ENCODE measurements at places on chromosomes 2 and 18.
A peak's percentile ranks its signal among the peaks of the same experiment; 100 is the strongest.

- DNase-seq, result no peak
Observed at GRCh38 chr2:189553504-189554088, 27.0 kb downstream of the SLC40A1 start.

GRCh38 chr2:161131804-161132203 lies 28.4 kb upstream of the TANK start:
- no peak for DNase-seq

GRCh38 chr2:165627470-165627869 lies 158.0 kb downstream of the CSRNP3 start:
- DNase-seq, result peak; percentile 46

- DNase-seq, result no peak
Observed at GRCh38 chr2:199468561-199469513, 11.1 kb upstream of the SATB2 start.

- peak; percentile 53 for DNase-seq
Observed at GRCh38 chr18:11366410-11366809, 217.0 kb upstream of the PIEZO2 start.

GRCh38 chr2:101160454-101160853 lies 9.3 kb upstream of the TBC1D8 start:
- peak; percentile 76 for DNase-seq

- no peak for DNase-seq
Observed at GRCh38 chr2:45138904-45139303, 129.7 kb upstream of the SIX2 start.

DNA sequence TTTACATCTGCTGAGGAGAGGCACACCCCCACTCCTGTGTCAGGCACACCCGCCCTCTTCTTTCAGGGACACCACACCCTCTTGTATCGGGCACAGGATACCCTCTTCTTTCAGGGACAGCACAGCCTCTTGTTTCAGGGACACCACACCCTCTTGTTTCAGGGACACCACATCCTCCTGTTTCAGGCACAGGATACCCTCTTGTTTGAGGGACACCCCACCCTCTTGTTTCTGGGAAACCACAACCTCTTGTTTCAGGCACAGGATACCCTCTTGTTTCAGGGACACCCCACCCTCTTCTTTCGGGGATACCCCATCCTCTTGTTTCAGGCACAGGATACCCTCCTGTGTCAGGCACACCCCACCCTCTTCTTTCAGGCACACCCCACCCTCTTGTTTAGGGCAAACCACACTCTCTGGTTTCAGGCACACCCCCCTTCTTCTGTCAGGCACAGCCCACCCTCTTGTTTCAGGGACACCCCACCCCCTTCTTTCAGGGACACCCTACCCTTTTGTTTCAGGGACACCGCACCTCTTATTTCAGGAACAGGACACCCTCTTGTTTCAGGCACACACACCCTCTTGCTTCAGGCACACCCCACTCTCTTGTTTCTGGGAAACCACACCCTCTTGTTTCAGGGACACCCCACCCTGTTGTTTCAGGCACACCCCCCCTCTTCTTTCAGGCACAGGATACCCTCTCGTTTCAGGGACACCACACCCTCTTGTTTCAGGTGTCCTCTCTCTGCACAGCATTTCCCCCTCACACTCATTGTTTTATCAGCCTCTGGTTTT lies 96.2 kb downstream of the TPO start:
- no peak for DNase-seq

DNA sequence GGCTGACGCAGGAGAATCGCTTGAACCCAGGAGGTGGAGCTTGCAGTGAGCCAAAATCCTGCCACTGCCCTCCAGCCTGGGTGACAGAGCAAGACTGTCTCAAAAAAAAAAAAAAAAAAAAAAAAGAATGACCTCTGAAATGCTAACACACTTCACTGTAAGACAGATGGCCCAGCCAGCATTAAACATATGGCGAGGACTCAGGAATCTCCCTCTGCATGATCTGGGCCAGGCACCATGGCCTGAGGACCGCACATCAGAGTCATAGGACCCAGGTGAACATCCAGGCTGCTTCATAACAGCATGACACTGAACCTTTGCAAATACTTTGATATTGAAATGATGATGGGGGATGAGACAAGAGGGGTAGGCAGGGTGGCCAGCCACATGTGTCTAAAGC lies 56.1 kb upstream of the DNMT3A start:
- no peak for DNase-seq

DNA sequence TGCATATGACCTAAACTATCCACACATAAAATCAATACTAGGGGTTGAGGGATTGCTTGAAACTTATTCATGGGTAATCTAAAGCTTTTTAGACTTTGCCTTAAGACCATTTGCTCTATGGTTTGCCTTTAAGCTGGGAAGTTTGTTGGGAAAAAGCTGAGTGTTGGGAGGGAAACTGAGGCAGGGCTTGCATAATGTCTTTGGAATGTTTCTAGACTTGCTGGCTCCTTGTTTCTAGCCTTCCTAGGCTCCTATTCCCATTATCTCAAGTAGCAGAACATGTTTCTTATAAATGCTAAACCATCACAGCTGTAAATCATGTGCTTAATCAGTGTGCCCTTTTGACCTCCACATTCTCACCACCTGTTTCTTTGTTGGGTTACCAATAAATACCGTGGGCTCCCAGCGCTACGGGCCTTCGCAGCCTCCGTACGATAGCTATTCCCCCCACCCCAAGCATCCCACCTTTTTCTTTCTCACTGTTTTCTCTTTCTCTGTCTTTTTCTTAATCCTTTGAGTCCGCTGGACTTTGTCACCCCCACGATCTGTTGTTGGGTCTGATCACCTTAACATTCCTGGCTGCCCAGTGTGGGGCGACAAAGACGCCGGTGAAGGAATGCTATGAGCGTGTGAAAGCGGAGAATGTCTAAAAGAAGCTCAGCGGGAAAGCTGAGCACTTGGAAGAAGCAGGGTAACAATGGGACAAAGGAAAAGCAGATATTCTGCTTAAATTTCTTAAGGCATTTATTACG lies 49.4 kb upstream of the CWC22 start:
- DNase-seq, result no peak

- no peak for DNase-seq
Observed at GRCh38 chr18:24086082-24086481, 52.8 kb upstream of the CABYR start.

DNA sequence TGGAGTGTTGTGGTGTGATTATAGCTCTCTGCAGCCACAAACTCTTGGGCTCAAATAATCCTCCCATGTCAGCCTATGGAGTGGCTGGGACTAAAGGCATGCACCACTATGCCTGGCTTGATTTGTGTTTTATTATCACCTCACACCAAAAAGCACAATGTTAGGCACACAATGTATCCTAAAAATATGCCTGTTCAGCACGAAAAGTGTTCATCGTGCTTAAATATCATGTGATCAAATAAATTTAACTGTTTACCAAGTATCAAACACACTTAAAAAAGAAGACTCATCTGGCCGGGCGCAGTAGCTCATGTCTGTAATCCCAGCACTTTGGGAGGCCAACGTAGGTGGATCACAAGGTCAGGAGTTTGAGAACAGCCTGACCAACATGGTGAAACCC lies 5.6 kb downstream of the CCT4 start:
- no peak for DNase-seq

- DNase-seq, result peak; percentile 22
Observed at GRCh38 chr2:219720956-219721355, 93.5 kb downstream of the SLC4A3 start.

DNA sequence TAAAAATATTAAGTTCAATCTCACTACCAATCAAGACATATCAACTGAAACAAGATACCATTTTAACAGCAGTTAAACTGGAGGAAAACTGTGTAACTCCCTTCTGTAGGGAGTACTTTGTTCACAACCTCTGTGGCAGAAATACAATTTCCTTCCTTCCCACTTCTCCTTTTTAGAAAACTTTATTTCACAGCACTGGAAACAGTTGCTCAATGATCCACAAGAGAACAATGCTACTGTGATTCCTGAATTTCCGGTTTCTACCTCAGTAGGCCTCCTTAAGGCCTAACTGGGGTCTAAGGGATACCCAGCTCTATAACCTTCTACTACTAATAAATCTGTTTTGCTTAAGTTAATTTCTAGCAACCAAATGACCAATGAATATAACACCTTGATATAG lies 14.1 kb downstream of the TLK1 start:
- no peak for DNase-seq

DNA sequence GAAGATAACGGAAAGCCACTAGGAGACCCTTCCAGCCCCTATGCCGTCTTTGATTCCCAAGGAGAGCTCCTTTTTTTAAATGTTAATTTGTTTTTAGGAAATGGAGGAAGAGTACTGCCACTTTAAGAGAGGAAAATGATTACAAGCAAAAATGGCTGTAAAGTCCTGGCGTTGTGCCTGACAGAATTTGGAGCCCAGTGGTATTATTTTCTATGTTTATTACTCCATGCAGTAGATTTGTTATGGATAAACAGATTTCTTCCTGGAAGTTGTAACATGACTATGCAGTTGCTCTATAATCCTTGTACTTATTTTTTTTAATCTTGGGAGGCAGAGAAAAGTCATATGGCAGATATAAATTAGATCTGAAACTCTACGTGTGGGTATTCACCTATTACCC lies 141.3 kb downstream of the GBX2 start:
- no peak for DNase-seq

DNA sequence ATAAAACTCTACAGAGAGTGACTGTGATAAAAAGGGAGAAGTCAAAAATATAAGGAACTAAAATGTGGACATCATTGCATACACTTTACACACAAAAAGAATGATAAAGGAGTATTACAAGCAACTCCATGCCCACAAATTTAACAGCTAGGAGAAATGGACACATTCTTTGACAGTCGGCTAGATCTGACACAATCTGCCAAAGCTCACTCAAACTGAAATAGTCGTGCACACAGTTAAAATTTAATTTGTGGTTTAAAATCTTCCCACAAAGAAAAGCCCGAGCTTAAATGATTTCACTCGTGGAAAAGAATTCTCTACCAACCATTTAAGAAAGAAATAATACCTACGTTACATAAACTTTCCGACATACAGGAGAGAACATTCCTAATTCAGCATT lies 132.4 kb downstream of the ZAP70 start:
- DNase-seq, result no peak

- no peak for DNase-seq
Observed at GRCh38 chr2:85390941-85391669, 19.1 kb downstream of the CAPG start.

DNA sequence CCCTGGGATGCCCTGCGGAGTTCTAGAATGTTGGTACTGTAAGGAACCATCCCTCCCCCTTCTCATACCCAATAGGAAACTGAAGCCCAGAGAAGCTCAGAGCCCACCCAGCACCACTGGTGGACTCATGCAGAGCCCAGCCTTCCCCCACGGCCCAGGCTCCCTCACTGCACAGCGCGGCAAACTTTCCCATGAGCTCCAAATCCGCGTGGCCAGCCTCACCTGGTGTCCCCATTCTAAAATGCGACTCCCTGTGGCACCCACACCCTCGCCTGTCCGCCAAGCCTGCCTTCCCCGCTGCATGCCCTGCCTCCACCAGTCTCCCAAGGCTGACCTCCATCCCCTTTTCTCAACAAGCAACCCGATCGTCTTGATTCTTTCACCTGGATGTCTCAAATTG lies 51.1 kb downstream of the PTGR3 start:
- no peak for DNase-seq

DNA sequence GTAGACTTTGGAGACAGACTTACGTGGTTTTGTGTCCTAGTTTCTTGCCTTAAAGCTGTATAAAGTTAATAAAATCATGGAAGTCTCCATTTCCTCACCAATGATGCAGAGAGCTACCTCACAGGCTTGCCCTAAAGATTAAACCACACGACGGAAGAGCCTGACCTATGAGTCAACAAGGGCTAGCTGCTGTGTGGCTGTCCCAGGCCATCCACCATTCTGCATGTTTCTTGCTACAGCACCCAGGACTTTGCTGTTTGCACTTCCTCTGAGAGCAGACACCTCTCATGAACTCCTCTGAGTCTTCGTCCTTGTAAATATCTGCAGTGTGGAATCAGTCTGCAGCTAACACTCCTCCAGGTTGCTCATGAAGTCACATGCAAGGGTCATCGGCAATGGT lies 160.0 kb upstream of the TRIB2 start:
- peak; percentile 58 for DNase-seq

GRCh38 chr18:23593720-23594119 lies 7.4 kb upstream of the NPC1 start:
- DNase-seq, result peak; percentile 96

DNA sequence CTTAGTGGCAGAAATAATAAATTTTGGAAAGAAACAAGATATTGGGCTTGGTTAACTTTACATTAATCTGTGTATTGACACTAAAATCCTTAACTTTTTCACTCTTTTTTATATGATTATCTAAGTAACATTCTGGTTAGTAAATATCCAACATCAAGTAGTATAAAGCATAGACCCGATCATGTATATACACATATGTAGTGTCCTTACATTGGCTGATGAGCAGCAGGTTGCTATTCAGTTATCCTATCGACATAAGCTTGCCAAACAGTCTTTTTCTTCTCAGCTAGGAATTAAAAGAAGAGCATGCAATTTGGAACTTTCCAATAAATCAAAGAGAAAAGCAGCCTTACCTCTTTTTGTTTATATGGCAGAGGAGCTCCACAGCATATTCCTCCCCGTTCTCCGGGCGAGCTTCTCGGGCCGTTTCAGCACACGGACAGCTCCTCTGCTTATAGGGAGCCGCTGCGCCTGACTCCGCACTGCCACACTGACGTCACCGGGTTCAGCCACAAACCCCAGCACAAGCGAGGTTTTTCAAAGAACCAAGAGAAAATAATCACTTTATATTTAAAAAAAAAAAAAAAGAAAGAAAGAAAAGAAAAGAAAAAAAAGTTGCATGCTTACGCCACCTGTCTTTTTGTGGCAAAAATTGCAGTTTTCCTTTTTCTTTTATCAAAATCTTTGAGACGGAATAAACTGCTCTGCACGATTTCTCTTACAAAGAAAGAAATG lies at the start of gene SCG2:
TSS of gene SCG2 (minus strand) at position 430 of the 735 bp plus-strand sequence. CDS start 3,079 bp downstream, outside the sequence.
- peak; percentile 92 for DNase-seq

- DNase-seq, result no peak
Observed at GRCh38 chr2:50018921-50019320, 864.6 kb upstream of the FSHR start.

DNA sequence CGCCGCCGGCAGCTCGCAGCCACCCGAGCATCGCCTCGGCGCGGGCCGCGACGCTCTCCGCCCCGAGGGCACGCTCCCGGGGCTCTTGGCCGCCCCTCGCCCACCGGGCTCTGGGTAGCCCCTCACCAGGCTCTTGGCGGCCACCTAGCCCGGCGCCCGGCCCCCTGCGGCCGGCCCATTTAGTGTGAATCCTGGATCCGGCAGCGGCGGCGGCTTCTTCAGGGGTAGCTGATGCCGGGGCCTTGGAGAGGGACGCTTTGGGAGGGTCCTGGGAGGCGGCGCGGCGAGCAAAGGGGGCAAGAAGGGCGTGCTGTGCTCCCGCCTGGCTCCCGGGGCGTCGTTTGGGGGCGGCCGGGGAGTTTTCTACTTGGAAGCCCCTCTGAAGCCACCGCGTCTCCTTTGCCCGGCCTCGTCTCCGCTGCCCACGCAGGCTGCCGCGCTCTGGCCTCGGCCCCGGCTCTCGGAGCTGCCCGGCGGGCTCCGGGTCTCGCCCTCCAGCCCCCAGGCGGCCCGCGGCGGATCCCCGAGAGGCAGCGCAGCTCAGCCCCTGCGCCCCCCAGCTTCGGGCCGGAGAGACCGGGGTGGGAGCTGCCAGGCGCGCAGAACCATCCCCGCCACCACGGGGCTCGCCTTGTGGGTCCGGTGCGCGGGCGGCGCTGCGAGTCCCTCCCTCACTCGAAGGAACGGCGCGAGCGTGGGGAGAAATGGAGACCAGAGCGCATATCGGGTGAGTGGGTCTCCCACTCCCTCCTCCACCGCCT lies 509 bp downstream of the PIEZO2 start:
- DNase-seq, result no peak

GRCh38 chr18:26233208-26233607 lies 7.0 kb downstream of the TAF4B start:
- no peak for DNase-seq

GRCh38 chr18:76634564-76634963 lies 139.5 kb upstream of the ZNF516 start:
- DNase-seq, result no peak
